ENCODE measurements at places on chromosomes 6 and 20. TPM values are rescaled to one million over a fixed set of nuclear protein-coding genes. Genes with fewer than 3 reads are reported as not detected.

NTSR1 gene
- 10.6 TPM for total RNA-seq

ZKSCAN8 gene
- total RNA-seq = 12.0 TPM

C20orf144 gene
- not detected for total RNA-seq

ULBP2 gene
- total RNA-seq = 5.8 TPM

TUBB2B gene
- 5.1 TPM for total RNA-seq

NPEPL1 gene
- total RNA-seq = 49.7 TPM

GSTA5 gene
- total RNA-seq = not detected

FOXS1 gene
- total RNA-seq = not detected

ULBP1 gene
- 0.86 TPM for total RNA-seq

WFDC12 gene
- total RNA-seq = not detected

WFDC2 gene
- not detected for total RNA-seq

PLCB1 gene
- total RNA-seq = 4.4 TPM

ADAM33 gene
- total RNA-seq = not detected

CST1 gene
- 0.92 TPM for total RNA-seq

MCHR2 gene
- not detected for total RNA-seq

PCSK2 gene
- total RNA-seq = not detected

CYP24A1 gene
- 0.81 TPM for total RNA-seq

OSTM1 gene
- total RNA-seq = 12.4 TPM

PAX1 gene
- total RNA-seq = not detected

ADGRG6 gene
- 73.2 TPM for total RNA-seq

CST5 gene
- not detected for total RNA-seq

FAM83C gene
- total RNA-seq = not detected

CDH22 gene
- not detected for total RNA-seq

SNRNP48 gene
- 7.0 TPM for total RNA-seq

OR2J1 gene
- total RNA-seq = not detected

GPR63 gene
- total RNA-seq = 0.07 TPM

GTF3C6 gene
- 59.2 TPM for total RNA-seq

OPRM1 gene
- not detected for total RNA-seq

SLC35D3 gene
- total RNA-seq = not detected

AIF1 gene
- not detected for total RNA-seq

NRN1 gene
- not detected for total RNA-seq

OPN5 gene
- total RNA-seq = not detected

CGA gene
- total RNA-seq = not detected

DHX35 gene
- total RNA-seq = 12.0 TPM

Measured in PC-3 (cell line).